Stimulated activated CD4-positive, alpha-beta T cell treated with anti-CD3 and anti-CD28 coated beads, Interleukin-2, amount 100 ng/mL, for 24 hours (primary cell): ENCODE measurements at places on chromosomes 2 and 18.

DNA sequence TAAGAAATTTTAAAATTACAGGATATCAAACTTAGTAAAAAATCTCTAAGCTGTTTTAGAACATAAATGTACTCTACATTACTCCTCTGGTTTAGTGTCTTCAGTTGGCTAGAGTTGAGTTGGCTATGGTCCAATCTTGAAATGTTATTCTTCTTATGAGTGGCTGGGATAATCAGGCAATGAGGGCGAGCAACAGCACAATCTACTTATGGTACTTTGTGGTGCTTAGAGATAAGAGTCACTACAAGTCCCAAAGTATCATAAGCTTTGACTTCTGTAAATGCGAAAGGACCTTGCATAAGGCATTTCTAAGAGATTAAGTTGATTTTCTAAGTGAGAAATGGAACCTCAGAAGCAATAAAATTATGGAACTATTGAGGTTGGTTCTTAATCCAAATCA is 361.7 kb downstream of the GPD2 start:
- DNase-seq = no peak

DNA sequence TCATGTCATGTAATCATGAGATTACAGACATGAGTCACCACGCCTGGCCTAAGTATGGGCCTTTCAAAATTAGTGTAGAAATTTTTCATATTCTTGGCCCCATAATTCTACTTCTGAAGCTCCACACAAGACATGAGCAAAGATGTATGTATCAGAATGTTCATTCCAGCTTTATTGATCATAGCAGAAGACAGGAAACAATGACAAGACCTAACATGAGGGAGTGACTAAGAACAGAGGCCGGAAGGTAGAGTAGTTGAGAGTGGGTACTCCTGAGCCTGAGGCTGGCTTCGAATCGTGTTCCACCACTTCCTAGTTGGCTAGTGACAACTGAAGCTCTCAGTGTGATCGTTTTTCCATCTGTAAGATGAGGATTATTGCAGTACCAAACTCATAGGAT is 89.3 kb downstream of the ARMC9 start:
- DNase-seq = no peak

- no peak for DNase-seq
Measured at GRCh38 chr2:195202163-195202845, 454.7 kb upstream of the SLC39A10 start.

DNA sequence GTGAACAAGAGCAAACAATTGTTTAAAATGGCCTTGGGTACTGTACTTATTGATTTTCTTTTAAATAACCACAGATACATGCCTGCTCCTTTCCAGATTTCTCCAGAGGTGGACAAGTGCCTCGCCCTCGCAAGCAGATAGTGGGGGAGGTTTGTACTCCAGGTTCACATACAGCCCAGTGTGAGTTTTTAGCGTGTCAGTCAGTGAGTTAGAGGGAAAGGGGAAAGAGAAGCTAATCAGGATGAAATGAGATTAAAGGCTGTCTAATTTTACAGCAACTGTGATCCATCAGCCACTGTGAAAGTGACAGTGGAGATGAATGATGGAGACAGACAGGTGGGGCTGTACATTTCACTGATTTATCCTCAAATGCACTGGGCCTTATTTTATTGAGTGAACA is 74.7 kb downstream of the KLHL14 start:
- DNase-seq = no peak

DNA sequence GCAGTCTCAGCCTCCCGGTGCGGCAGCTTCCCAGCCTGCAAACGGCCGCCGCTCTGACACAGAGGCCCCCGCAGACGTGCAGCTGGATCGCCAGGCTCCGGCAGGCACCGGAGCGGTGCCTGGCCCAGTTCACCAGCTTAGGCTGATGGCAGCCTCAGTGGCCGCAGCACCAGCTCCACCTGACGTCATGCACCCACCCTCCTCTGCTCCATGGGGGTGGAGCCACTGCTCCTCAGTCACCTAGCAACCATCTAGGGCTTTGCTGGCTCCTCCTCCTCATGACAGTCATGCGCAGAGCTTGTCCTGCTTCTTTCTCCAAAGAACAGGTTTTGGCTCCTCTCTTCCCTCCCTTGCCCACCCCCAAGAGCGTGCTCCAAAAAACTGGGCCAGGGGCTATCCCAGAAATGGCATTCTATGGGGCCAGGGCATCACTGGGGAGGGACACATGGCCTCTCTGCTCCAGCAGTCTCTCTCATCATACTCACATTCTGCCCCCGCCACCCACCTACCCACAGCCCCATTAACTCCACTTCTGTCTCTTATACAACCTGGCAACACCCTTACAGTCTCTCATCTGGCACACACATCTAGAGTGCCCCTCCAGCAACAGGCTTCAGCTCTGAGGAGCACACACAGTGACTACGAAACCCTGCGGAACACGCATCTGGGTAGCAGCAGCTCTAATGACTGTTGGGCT is 5.5 kb downstream of the DCTN1 start:
- no peak for DNase-seq

DNA sequence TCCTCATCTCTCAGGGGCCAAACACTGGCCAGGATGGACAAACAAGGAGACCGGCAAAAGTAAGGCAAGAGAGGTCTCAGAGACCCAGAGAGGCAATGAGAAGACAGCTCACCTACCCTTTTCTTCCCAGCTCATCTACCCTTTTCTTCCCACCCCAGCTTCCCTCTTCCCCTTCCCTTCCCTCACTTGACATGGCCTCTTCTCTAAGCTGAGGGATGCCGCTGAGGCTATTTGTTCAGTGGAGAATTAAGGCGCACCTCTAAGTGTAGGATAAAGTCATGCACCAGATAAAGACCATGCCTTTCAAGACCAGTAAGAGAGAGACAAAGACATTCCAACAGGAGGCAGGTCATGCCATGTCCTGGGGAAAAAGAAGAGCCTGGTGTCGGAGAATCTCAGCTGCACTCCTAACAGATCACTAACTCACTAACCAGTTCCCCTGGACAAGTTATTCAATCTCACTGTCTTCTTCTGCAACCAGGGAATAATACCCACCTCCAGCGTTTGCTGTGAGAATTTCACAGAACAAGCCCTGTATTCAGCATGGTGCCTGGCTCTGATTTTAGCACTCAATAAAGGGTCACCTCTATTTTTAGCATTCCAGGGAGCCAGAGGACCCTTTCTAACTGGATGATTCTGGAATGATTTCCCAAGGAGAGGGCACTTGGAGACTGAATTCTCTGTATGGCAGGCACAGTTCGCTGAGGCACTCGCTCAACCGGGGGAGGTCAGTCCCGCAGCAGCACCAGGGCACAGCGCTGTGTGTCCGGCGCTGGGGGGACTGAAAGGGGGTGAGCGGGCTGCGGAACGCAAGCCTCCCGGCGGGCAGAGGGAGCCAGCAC is 3.0 kb upstream of the FOSL2 start:
- no peak for DNase-seq

GRCh38 chr2:200658278-200658864 is 72.6 kb downstream of the AOX1 start:
- no peak for DNase-seq

GRCh38 chr2:170313347-170313991 is 135.5 kb downstream of the MYO3B start:
- DNase-seq = no peak

GRCh38 chr2:233915128-233915527 is 2.0 kb upstream of the TRPM8 start:
- DNase-seq = no peak

DNA sequence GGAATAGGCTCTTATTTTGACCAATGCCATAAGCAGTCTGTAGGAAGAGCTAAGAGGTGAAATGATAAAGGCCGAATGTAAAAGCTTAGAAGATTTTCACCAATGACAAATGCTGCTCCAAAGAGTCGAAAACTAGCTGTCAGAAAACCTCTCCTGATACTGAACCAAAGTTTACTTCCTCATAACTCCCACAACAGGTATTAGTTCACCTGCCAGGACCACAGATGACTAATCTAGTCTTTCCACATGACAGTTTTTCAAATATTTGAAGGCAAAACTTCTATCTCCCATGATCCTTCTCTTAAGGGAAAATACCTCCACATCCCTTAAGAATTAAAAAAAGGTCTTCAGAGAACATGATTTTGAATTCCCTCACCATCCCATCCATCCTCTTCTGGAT is 473.2 kb upstream of the SPHKAP start:
- DNase-seq = no peak

GRCh38 chr18:44791520-44791919 is 110.8 kb downstream of the SETBP1 start:
- DNase-seq = no peak

GRCh38 chr2:189601043-189601442 is 20.5 kb upstream of the SLC40A1 start:
- DNase-seq = no peak

- no peak for DNase-seq
Measured at GRCh38 chr2:41718705-41719104, 329.1 kb upstream of the PKDCC start.

- no peak for DNase-seq
Measured at GRCh38 chr2:207567671-207568070, 37.9 kb downstream of the CREB1 start.

DNA sequence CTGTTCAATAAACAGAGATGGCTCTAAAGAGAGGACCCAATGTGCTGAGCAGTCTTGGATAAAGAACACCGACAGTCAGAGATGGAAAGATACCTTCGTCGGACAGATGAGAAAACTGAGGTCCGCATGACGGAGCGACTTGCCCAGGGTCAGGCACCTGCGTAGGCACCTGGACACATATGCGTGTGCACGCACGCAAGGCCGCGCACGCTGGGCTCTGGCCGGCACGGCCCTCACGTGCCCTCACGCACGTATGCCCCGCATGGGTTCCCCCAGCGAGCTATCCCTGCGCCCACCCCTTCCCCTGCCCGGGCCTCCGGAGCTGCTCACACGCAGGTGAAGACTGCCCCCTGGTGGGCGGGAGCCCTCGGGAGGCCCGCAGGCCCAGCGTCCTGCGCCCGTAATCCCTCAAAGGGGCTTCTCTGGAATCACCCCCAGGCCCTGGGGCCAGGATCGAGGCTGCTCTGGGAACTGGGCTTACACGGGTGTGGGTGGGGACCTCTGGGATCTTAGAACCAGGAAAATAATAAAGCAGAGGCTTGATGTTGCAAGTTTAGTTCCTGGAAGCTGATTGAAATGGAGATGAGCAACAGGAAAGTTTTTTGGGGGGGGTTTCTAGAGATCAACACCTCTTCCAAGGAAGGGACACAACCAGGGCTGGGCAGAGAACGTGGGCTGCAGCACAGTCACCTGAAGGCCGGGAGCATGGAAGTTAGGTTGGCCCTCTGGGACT is 246.3 kb downstream of the TNS1 start:
- peak; percentile 76 for DNase-seq

DNA sequence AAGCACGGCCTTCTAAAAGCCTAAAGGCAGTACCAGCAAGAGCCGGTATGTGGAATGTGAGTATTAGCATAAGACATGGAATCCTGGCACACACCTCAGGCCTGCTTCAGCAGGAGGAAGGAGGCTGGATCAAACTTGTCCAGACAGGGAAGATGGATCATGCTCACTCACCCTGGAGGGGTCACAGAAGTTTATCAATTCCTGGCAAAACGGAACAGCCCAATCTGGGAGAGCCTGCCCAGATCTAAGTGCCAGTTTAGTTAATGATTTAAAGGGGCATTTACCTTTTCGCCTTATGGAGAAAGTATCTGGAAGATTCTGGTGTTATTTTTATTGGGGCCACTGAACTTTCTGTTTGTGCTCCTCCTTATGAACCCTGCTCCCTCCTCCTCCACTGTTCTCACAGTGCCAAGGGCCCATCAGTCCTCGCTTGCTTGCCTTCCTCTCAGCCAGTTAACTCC is 58.3 kb upstream of the NFE2L2 start:
- no peak for DNase-seq

GRCh38 chr18:2971741-2972552 is 41.0 kb downstream of the LPIN2 start:
- DNase-seq = peak; percentile 67

DNA sequence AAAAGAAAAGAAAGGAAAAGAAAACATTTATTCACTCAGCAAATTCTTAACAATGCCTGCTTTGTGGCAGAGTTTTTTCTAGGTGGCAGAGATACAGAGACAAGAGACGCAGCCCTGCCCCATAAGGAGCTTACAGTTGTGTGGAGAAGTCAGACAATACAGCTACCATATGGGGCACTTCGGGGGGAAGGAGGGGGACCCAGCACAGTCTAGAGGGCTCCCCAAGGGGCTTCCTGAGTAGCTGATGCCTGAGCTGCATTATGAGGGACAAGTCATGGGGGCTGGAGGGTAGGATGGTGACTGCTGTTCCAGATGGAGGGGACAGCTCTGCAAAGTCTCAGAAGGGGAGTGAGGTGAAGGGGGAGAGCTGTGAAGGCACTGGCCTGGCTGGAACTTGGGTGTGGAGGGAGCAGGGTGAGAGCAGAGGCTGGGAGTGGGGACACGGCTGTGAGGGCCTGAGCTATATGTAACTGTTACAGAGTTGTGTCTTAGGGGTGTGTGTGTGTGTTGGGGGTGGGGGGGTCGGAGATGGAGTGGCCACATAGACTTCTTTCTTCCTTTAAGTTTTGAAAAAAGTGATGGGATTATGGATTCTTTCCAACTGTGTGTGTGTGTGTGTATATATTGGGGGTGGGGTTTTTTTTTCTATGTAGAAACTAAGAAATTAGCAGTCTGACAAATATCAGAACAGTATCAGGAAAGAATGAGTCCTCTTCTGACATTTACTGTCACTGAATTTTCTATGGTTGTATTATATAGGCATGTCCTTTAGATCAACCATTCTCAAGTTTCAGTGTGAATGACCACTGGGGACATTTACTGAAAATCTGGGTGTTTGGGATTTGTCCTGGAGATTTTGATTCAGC is 66.0 kb upstream of the HAAO start:
- DNase-seq = no peak

DNA sequence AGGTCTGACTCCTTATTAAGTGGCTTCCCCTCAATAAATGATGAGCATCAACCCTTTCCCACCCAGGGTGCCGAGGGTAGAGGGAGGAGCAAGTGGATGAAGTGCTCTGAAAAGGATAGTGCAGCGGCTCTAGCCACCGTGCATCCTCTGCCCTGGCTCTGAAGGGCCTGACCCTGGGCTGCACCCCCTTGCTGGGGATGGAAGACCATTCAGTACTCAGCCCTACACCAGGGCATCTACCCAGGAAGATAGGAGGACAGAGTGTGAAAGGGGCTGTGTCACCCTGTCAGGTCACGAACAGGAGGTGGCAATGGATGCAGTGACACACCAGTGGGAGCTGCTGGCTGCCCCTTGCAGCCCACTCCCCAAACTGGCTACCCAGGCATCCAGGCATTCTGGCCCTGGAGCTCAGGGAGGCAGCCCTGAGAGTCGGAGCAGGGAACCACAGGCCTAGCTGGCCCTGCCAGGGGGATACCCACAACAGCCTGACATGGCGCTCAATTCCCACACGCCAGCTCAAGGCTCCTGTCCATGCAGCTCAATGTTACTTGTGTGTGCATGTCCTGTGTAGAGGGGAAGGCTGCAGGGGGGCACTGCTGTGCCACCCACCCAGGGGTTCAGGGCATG is 7.6 kb downstream of the ACTR1B start:
- no peak for DNase-seq

DNA sequence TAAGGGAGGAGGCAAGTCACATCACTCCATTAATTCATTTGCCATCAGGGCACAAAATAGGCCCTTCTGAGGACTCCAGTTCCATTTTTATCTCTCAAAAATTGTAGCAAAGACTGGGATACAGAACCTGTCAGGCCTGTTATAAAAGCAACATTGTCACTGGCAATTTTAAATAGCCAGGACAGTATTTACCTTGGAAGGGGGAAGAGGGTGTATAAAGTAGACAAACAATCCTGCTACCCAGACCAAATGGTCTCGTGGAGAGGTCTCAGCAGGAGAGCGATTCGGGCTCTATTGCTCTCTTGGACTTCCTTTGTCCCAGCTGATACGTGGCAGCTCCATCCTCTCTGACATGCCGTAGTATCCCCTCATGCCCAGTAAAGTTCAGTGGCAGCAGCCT is 740.3 kb upstream of the HS6ST1 start:
- no peak for DNase-seq

- DNase-seq = peak; percentile 85
Measured at GRCh38 chr2:26184555-26185303, 11.8 kb downstream of the GAREM2 start.
